ENCODE measurements at places on chromosomes 11 and 22. TPM values are rescaled to one million over a fixed set of nuclear protein-coding genes. Genes with fewer than 3 reads are reported as not detected.

DNA sequence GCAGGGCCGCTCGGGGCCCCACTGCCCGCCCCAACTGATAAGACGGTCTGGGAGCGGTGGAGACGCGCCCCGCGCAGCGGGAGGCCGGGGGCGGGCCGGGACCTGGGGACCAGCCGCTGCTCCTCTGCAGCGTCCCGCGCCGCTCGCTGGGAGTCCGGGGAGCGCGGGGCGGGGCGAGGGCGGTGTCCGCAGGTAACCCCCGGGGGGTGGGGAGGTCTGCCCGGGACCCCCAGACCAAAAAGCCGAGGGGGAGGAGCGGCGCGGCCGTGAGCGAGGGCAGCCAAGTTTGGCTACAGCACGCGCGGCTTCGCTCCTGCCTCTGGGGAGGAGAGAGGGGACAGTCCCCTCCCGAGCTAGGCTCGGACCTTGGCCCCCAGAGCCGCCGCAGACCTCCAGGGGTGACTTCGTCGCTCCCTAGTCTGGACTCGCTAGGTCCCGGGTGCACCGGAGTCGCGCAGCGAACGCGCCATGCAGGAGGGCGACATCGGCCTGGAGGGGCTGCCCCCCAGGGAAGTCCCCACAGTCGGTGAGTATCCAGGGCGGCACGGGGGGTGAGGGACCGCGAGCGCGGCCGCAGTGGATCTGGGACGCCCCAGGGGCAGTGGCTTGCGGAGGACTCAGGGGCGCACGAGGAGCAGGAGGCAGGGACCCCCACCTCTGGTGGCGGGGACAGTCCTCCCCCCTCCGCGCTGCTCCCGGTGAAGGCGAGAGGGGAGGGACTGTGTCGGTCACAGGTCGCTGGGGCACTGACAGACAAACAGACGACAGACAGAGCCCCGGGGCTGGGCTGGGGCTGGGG lies 92.3 kb upstream of the ANO1 start:
- H3K27ac ChIP-seq: no peak overlapping the region
- no peaks in the 10 kb centered on the region for H3K4me1 ChIP-seq
- DNase-seq: no peak
- H3K4me3 ChIP-seq: no peak overlapping the region
- peaks cover 62% of the 10 kb centered on the region for H3K27me3 ChIP-seq
- no peaks in the 10 kb centered on the region for H3K36me3 ChIP-seq

The HBG1 gene
- not detected for total RNA-seq

The MTNR1B gene
- total RNA-seq: not detected

The FADS3 gene
- 3.8 TPM for total RNA-seq

The OR2D2 gene
- not detected for total RNA-seq

- DNase-seq: no peak
- H3K4me1 ChIP-seq: no peaks in the 10 kb centered on the region
- H3K27ac ChIP-seq: peak overlapping the region; percentile 46
- H3K36me3 ChIP-seq: peaks cover 49% of the 10 kb centered on the region
- H3K4me3 ChIP-seq: no peak overlapping the region
Observed at GRCh38 chr22:19357270-19358105, 66.0 kb upstream of the CLTCL1 start.

DNA sequence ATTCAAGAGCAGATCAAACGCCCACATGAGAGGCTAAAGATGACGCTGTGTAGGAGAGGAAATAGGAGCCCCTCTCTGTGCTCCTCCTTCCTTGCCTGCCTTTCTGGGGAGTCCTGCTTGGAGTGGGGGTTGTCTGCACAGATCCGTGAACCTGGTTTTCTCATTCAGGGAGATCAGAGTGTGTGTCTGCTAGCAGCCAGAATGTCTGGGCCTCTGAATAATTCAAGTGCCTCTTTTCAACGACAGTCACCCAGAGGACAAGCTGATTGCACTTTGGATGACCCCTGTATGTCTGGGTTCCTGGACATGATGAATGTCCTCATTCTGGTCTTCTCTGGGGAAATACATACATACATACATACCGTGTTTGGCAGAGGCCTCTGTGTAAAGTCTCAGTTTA lies 592.5 kb upstream of the B3GAT1 start:
- H3K36me3 ChIP-seq: no peaks in the 10 kb centered on the region
- H3K27ac ChIP-seq: no peak overlapping the region
- H3K27me3 ChIP-seq: no peaks in the 10 kb centered on the region
- no peaks in the 10 kb centered on the region for H3K4me1 ChIP-seq

The PKP3 gene
- total RNA-seq: not detected

GRCh38 chr22:47213571-47214230 lies 451.3 kb downstream of the TBC1D22A start:
- no peaks in the 10 kb centered on the region for H3K36me3 ChIP-seq
- no peak overlapping the region for H3K27ac ChIP-seq
- DNase-seq: peak; percentile 59
- no peak overlapping the region for H3K4me3 ChIP-seq

- no peak for DNase-seq
- peaks cover 8% of the 10 kb centered on the region for H3K36me3 ChIP-seq
- no peaks in the 10 kb centered on the region for H3K27me3 ChIP-seq
- H3K27ac ChIP-seq: no peak overlapping the region
Observed at GRCh38 chr22:23202812-23203451, 22.6 kb downstream of the BCR start.

DNA sequence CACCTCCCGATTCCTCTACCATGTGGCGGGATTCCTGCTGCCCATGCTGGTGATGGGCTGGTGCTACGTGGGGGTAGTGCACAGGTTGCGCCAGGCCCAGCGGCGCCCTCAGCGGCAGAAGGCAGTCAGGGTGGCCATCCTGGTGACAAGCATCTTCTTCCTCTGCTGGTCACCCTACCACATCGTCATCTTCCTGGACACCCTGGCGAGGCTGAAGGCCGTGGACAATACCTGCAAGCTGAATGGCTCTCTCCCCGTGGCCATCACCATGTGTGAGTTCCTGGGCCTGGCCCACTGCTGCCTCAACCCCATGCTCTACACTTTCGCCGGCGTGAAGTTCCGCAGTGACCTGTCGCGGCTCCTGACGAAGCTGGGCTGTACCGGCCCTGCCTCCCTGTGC lies 10.5 kb downstream of the CXCR5 start:
- H3K4me1 ChIP-seq: peaks cover 74% of the 10 kb centered on the region
- no peaks in the 10 kb centered on the region for H3K27me3 ChIP-seq
- no peak for DNase-seq
- H3K27ac ChIP-seq: peak overlapping the region; percentile 62
- H3K36me3 ChIP-seq: peaks cover 21% of the 10 kb centered on the region

- no peaks in the 10 kb centered on the region for H3K36me3 ChIP-seq
- H3K4me1 ChIP-seq: peaks cover 5% of the 10 kb centered on the region
- H3K27me3 ChIP-seq: no peaks in the 10 kb centered on the region
- DNase-seq: no peak
- H3K27ac ChIP-seq: no peak overlapping the region
- no peak overlapping the region for H3K4me3 ChIP-seq
Observed at GRCh38 chr11:130330101-130330684, 15.5 kb upstream of the ZBTB44 start.

- H3K27me3 ChIP-seq: peaks cover 16% of the 10 kb centered on the region
- H3K36me3 ChIP-seq: no peaks in the 10 kb centered on the region
Observed at GRCh38 chr11:20289732-20290131, 73.8 kb upstream of the HTATIP2 start.

DNA sequence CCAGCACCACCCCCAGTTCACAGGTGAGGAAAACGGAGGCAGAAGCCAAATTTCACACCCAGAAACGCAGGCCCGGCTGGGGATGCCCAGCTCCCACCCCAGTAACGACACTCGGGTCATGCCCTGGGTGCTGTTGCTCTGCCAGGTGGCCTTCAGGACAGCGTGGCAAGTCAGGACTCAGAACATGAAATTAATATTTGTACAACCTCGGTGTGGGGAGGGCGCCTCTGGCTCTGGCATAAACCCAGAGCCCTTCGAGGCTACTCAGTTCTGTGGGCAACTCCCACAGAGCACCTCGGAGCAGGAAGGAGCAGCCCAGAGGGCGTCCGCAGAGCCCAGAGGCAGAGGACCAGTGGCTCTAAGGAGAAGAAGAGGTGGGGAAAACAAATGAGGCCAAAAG lies 71.6 kb downstream of the CELSR1 start:
- H3K27ac ChIP-seq: no peak overlapping the region
- DNase-seq: no peak
- no peaks in the 10 kb centered on the region for H3K4me1 ChIP-seq
- H3K4me3 ChIP-seq: no peak overlapping the region
- H3K36me3 ChIP-seq: no peaks in the 10 kb centered on the region
- H3K27me3 ChIP-seq: no peaks in the 10 kb centered on the region

- no peak overlapping the region for H3K4me3 ChIP-seq
- no peaks in the 10 kb centered on the region for H3K36me3 ChIP-seq
- no peaks in the 10 kb centered on the region for H3K4me1 ChIP-seq
- H3K27me3 ChIP-seq: peaks cover 14% of the 10 kb centered on the region
- H3K27ac ChIP-seq: no peak overlapping the region
Observed at GRCh38 chr11:11668781-11669180, 47.0 kb upstream of the GALNT18 start.

The SLC22A6 gene
- not detected for total RNA-seq

GRCh38 chr22:22952531-22953280 lies 65.1 kb downstream of the IGLL5 start:
- H3K27ac ChIP-seq: no peak overlapping the region
- H3K27me3 ChIP-seq: peaks cover 30% of the 10 kb centered on the region
- DNase-seq: no peak
- no peaks in the 10 kb centered on the region for H3K4me1 ChIP-seq
- no peak overlapping the region for H3K4me3 ChIP-seq

- H3K4me3 ChIP-seq: no peak overlapping the region
- peak overlapping the region; percentile 39 for H3K27ac ChIP-seq
Observed at GRCh38 chr22:39103431-39103830, 6.4 kb downstream of the APOBEC3H start.

DNA sequence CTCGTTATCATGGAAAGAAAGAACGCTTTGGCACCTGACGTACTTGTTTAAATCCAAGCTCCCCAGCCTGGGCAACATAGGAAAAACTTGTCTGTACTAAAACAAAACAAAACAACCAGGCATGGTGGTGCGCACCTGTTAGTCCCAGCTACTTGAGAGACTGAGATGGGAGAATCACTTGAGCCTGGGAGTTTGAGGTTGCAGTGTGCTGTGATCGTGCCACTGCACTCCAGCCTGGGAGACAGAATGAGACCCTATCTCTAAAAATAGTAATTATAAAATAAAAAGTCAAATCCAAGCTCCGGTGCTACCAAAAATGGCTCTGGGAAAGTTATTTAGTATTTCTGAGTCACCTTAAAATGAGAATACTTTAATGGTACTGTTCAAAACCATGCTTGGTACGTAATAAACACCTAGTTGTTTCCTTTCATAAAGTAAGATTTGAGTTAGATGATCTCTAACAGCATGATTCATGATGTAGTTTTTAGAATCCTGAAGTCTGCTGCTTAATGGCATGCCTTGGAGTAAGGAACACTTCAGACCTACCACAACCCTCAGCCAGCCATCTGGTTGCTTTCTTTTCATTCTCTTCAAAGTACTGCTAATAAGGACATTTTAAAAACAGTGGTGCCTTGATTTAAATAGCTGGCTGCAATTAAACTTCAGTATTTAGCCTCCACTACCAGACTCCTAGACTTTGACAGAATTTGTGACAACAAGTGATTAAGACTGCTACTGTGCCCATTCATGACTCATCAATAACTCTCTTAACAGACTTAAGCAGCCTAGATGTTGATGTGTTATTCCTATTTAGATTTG lies 8.4 kb downstream of the PPME1 start:
- no peak overlapping the region for H3K27ac ChIP-seq
- peaks cover 9% of the 10 kb centered on the region for H3K36me3 ChIP-seq
- H3K4me3 ChIP-seq: no peak overlapping the region
- no peaks in the 10 kb centered on the region for H3K27me3 ChIP-seq

GRCh38 chr11:76244316-76244851 lies 38.1 kb upstream of the WNT11 start:
- DNase-seq: no peak
- no peaks in the 10 kb centered on the region for H3K36me3 ChIP-seq
- H3K27me3 ChIP-seq: no peaks in the 10 kb centered on the region
- H3K4me1 ChIP-seq: no peaks in the 10 kb centered on the region
- no peak overlapping the region for H3K4me3 ChIP-seq

DNA sequence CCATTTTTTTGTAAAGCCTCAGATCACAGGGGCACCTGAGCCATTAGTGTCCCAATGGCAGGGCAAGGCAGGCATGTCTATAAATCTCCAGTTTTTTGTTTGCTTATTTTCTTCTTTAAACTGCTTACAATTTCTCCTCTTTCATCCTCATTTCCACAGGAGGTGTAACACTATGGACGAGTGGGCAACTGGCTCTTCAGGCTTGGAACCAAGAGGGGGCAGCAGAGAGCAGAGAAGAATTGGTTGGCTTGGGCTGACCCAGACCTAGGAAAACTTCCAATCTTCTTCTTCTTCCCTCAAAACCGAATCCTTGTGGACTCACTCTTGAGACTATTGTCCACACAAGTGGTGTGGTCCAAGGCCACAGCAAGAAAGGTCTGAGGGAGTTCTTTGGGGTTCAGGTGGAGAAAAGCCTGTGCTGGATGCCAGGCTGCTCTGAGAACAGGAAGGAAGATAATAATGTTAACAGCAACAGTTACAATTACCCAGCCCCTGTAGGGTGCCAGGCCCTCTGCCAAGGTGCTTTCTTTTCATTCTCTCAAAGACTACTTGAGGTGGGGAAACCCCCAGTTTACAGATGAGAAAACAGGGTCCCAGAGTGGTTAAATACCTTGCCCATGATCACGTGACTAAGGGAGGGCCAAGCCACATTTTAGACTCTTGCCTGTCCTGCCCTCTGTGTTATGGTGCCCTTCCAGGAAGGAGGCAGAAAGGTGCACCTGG lies 70.7 kb upstream of the E2F8 start:
- DNase-seq: peak; percentile 63
- H3K4me1 ChIP-seq: no peaks in the 10 kb centered on the region
- no peak overlapping the region for H3K27ac ChIP-seq
- no peaks in the 10 kb centered on the region for H3K36me3 ChIP-seq

GRCh38 chr11:57776577-57777210 lies 15.1 kb downstream of the CTNND1 start:
- H3K27ac ChIP-seq: no peak overlapping the region
- no peak overlapping the region for H3K4me3 ChIP-seq
- H3K4me1 ChIP-seq: peaks cover 49% of the 10 kb centered on the region
- H3K27me3 ChIP-seq: no peaks in the 10 kb centered on the region
- no peak for DNase-seq

DNA sequence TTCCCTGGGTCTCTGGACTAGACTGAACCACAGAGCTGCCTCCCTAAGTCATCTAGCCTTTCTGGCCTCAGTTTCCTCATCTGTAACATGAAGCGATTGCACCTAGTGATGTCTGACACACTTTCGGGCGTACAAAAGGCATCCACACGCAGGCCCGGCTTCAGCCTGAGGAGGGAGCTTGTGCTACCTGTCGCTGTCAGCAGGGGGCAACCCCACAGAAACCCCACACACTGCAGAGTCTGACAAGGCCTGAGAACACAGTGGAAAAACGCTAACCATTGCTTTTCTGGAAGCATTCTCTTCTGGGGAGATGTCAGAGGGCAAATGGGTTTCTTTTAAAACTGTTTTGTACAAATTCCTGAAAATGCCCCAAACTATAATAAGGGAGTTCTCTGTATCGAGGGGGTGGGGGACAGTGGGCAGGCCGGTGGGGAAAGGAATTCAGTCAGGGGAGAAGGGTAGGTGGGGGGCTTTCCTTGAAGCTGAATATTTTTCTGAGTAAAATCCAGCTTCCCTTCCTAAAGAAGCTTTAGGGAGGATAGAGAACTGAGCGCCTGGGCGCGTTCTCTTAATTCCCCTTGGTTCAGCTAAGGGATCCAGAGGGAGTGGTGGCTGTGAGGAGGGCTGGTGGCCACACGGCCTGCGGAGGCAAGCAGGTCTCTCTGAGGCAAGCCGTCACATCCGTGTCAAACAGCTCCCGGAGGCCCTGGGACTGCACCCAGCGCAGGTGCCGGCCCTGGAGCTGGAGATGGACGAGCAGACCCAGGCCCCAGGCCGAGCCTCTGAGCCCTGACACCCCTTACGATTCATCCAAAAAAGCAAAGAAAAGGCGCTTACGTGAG lies 533 bp downstream of the ELF5 start:
- peak; percentile 58 for DNase-seq
- peaks cover 11% of the 10 kb centered on the region for H3K27me3 ChIP-seq
- H3K27ac ChIP-seq: no peak overlapping the region
